ENCODE measurements at places on chromosomes 2 and 18.
A peak's percentile ranks its signal among the peaks of the same experiment; 100 is the strongest.

GRCh38 chr2:42128721-42129486 lies 40.2 kb upstream of the EML4 start:
- DNase-seq, result no peak

DNA sequence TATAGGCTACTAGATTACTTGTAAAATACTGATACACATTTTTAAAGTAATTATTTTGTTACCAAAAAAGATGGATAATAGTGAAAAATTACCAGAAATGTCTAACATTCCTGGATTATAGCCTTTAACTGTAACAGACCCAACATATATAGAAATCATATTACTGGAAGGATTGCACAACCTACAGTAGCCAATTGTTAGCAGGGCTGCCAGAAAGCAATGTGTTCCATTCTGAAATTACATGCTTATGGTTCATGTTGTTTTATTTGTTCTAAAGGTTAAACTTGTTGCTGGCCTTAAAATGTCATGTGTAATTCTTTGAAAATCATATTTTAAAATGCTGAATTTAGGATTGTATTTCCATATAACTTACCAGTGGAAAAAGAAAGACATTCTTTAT lies 793.6 kb upstream of the ACVR2A start:
- no peak for DNase-seq

DNA sequence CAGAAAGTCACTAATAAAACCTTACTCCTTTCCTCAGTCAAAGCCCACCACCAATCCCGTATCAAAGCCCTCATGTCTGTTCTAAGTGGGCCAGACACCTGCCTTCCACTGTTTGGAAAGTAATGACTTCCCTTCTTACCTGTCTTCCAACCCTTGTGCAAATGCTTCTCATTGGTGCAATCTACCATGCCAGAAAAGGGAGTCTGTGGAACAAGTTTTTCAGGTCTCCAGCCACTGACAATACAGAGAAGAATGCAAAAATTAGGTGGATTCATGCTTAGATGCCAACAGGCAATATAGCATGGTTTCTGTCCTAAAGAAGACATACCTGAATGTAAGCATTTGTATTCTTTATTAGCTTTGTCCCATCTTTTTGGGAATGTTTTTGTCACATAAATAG lies 1140.6 kb upstream of the LRRTM1 start:
- no peak for DNase-seq

- DNase-seq, result no peak
These were observed 134.5 kb downstream of the LRRTM1 start for GRCh38 chr2:80169811-80170594.

DNA sequence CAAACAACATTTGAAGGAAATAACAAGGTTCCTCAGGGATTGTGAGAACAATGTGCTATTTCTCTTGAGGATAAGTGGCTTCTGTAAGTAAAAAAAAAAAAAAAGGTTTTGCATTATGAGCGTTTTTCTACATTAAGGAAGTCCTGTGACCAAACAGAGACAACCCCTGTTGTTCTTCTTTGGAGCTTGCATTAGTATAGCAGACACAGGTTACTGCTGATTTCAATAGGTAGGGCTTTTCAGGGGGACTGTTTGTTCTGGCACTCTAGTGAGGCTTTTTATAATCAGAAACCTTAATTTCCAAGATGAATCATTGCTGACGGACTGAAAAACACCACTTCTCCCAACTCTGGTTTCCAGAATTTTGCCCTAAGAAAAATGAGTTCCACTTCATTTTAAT lies 8.2 kb downstream of the DPP10 start:
- no peak for DNase-seq

DNA sequence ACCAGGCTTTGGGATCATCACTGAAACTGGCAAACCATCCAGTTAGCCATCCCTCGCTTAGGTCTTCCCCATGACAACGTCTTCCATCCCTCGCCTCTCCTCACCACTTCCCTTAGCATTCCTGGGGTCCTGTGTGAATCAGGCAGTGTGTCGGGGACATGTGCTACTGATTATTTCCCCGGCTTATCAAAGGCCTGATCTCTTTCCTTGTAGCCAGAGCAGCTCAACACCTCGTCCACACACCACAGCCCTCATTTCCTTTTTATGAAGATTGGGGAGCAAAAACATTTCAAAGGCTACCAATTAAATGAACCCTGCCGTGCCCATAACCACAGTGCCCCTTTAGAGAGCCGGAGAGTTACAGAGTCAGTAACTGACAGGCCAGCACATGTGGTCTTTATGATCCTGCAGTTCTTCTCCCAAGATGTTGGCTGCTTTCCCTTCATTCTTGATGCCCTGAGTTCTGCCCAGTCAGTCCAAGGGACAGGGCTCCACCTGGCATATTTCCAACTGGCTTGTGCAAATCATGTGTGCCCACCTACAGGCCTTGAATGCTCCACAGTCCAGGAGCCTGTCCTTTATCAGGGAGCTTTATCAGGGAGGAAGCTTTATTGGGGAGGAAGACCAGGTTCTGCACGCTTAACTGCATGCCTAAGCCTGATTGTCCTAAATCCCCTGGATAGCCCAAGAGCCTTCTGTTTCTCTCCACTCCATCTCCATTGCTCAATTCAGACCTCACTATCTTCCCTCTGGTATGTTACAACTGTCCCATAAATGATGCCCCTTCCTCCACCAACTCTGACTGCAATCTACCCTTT lies 343.1 kb downstream of the CYRIA start:
- DNase-seq, result no peak

GRCh38 chr2:175187378-175187777 lies 5.9 kb upstream of the ATP5MC3 start:
- DNase-seq, result no peak

- DNase-seq, result no peak
These were observed 637.7 kb upstream of the ID2 start for GRCh38 chr2:8044046-8044594.

- no peak for DNase-seq
These were observed 111.5 kb upstream of the MEIS1 start for GRCh38 chr2:66323406-66323805.

DNA sequence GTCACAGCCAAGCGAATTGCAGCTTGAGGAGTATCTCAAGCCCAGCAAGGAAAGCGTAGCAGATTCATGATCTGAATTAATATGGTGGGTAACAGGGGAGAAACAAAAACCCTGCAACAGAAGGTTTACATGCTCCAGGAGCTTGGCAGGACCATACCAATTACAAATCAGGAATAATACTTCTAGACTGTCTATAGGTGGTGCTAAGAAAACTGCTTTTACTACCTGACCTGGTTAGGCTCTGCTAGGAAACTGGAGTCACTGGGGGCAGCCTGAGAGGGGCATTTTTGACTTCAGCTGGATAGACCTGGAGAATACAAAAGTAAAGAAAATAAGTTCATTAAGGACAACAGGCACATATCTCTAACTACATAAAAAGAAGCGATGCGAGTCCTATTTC lies 24.6 kb upstream of the SPOPL start:
- DNase-seq, result no peak

GRCh38 chr2:138475277-138475776 lies 26.2 kb upstream of the SPOPL start:
- DNase-seq, result peak; percentile 9

All from memory B cell (primary cell).